ENCODE measurements at places on chromosomes 2 and 18. TPM values are rescaled to one million over a fixed set of nuclear protein-coding genes. Genes with fewer than 3 reads are reported as not detected.

DNA sequence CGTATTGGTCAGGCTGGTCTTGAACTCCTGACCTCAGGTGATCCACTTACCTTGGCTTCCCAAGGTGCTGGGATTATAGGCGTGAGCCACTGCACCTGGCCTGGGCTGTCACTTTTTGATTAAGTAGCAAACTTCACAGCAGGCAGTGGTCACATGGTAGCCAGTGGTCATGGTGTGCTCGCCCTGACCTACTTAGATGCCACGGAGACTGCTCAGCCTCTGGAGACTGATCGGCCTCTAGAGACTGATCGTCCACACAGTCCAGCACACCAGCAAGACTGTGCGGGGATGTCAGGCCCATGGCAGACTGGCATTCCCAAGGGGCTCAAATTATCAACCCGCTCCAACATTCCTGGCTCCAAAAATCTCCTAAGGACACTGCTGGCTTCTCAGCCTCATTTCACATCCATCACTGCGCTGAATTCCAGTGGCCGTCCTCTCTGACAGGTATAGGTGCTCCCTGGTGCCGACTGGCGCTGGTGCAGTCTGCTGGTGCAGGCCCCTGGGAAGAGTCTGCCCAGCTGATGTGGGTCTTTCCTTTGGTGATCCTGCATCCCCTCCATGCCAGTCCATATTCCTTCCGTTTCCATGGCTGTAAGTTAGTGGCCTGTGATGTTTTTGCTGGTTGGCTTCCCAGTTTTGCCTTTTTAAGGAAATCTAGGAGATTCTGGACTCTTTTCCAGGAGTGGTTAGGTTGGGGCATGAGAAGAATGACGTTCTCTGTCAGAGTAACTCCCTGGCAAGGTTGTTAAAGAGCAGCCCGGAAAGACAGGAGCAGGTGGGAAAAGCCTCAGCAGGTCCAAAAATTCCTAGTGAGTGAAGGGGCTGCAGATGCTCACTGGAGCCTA, 374.5 kb upstream of the HS6ST1 start:
- peaks cover 3% of the 10 kb centered on the region for H3K27me3 ChIP-seq
- H3K27ac ChIP-seq, result no peak overlapping the region
- no peak for DNase-seq

The DHRS9 gene
- total RNA-seq, result not detected

GRCh38 chr2:101688261-101688660, 9.2 kb upstream of the MAP4K4 start:
- H3K4me3 ChIP-seq, result no peak overlapping the region
- H3K36me3 ChIP-seq, result no peaks in the 10 kb centered on the region
- H3K4me1 ChIP-seq, result peaks cover 18% of the 10 kb centered on the region
- no peak for DNase-seq
- H3K27me3 ChIP-seq, result no peaks in the 10 kb centered on the region

DNA sequence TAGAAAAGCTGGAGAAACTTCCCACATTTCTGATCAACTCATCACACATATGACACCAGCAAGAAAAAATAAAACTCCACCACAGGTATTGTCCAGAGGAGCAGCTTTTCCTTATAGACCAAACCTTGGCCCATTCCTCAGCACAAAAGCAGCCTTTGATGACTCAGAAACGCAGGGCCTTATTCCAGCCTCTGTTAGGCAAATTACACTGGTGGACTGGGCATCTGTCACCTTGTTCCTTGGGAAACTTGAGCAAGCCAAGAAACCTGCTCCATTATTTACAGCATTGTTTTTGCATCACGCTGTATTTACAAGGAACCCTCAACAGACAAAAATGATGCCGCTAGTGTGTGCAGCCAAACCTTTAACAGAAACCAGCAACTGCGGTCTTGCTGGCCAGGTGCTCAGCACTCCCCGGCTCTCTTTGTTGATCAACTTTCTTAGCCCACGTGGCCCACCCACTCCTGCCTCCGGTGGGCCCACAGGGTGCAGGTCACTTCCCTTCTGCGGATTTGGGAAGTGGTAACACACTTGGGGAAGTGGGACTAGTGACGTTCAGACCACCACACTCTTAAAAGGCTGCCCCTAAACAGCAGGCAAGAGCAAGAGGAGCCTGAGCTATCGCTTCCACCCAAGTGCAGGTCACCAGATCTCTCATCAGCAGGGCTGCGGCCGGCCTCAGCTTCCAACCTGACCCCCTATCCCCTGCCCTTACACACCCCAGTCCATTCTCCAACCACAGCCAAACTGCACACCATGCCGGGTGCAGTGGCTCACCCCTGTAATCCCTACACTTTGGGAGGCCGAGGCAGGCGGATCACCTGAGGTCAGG, 1.5 kb downstream of the AP1S3 start:
- H3K27ac ChIP-seq, result no peak overlapping the region
- no peak for DNase-seq
- H3K36me3 ChIP-seq, result peaks cover 3% of the 10 kb centered on the region

The PDK1 gene
- total RNA-seq, result 38.5 TPM

GRCh38 chr2:36362291-36362690, 6.7 kb downstream of the CRIM1 start:
- no peak overlapping the region for H3K4me3 ChIP-seq
- no peak overlapping the region for H3K27ac ChIP-seq
- H3K27me3 ChIP-seq, result peaks cover 35% of the 10 kb centered on the region
- no peaks in the 10 kb centered on the region for H3K36me3 ChIP-seq
- no peak for DNase-seq
- H3K4me1 ChIP-seq, result peaks cover 18% of the 10 kb centered on the region

DNA sequence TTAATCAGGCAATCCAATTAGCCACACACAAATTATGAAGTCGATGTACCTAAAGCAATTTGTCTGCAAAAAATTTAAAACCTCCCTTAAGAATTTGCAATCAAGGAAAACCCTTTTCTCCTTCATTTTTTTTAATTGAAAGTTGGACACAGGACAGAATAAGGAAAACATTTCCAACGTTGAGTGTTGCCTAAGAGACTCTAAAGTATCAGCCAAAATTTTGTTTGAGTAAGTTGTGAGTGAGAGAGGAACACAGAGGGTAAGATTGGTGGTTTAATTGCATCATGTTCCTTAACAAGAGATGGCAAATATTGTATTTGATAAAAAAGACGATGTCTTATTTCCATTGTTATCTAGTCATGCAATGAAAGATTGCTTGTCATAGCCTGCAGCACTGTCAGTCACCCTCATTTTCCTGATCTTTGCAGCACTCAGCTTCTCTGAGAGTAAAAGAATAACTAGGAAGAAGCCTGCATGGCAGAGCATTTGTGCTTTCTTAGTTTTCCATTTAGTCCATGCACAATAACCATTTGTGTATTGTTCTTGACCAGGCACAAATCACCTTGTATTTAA, 115.5 kb downstream of the ICOS start:
- H3K36me3 ChIP-seq, result no peaks in the 10 kb centered on the region
- no peak overlapping the region for H3K27ac ChIP-seq
- H3K4me1 ChIP-seq, result peaks cover 20% of the 10 kb centered on the region
- peaks cover 3% of the 10 kb centered on the region for H3K27me3 ChIP-seq
- no peak overlapping the region for H3K4me3 ChIP-seq
- no peak for DNase-seq

- DNase-seq, result no peak
- no peak overlapping the region for H3K27ac ChIP-seq
- H3K4me1 ChIP-seq, result peaks cover 31% of the 10 kb centered on the region
Measured at GRCh38 chr2:105375001-105375561, 23.8 kb downstream of the FHL2 start.

The KCNG3 gene
- not detected for total RNA-seq

DNA sequence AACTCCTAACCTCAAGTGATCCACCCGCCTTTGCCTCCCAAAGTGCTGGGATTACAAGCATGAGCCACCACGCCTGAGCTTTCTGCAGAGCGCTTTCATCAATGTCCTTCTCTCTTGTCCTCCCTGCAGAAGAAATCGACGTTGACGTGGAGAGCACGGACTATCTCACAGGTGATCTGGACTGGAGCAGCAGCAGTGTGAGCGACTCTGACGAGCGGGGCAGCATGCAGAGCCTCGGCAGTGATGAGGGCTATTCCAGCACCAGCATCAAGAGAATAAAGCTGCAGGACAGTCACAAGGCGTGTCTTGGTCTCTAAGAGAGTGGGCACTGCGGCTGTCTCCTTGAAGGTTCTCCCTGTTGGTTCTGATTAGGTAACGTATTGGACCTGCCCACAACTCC, 23.1 kb downstream of the MXD1 start:
- no peaks in the 10 kb centered on the region for H3K27me3 ChIP-seq
- peaks cover 30% of the 10 kb centered on the region for H3K4me1 ChIP-seq
- DNase-seq, result no peak
- peak overlapping the region; percentile 14 for H3K27ac ChIP-seq

- H3K27ac ChIP-seq, result peak overlapping the region; percentile 52
- H3K36me3 ChIP-seq, result peaks cover 9% of the 10 kb centered on the region
- peak; percentile 17 for DNase-seq
- no peak overlapping the region for H3K4me3 ChIP-seq
- peaks cover 1% of the 10 kb centered on the region for H3K27me3 ChIP-seq
Measured at GRCh38 chr2:12192762-12193161, 446.3 kb downstream of the LPIN1 start.

- H3K4me3 ChIP-seq, result no peak overlapping the region
- H3K4me1 ChIP-seq, result no peaks in the 10 kb centered on the region
- DNase-seq, result no peak
- no peaks in the 10 kb centered on the region for H3K27me3 ChIP-seq
- H3K27ac ChIP-seq, result no peak overlapping the region
Measured at GRCh38 chr2:208627916-208628315, 221.3 kb downstream of the PTH2R start.

DNA sequence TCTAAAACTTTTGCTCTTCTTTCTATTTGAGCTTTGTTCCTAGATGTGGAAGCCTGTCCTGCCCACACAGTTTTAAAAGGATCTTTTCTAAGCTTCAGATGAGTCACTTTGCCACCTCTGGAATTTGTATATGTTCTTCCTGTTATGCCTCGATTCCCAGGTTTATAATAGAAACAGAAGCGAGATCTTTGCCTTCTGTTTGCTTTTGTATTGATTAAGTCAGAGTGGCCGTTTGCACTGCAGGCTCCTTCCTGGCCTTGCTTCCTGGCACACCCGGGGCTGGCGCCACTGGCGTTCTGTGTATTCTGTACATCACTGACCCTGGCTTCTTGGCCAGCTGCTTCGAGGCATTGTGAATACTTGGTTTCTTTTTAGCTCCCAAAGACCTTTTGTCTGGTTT, 91.8 kb downstream of the MTCL1 start:
- H3K27ac ChIP-seq, result no peak overlapping the region
- no peak overlapping the region for H3K4me3 ChIP-seq
- DNase-seq, result no peak
- no peaks in the 10 kb centered on the region for H3K4me1 ChIP-seq
- H3K36me3 ChIP-seq, result no peaks in the 10 kb centered on the region

GRCh38 chr2:168564641-168565040, 108.6 kb downstream of the CERS6 start:
- no peak overlapping the region for H3K4me3 ChIP-seq
- no peaks in the 10 kb centered on the region for H3K4me1 ChIP-seq
- no peak overlapping the region for H3K27ac ChIP-seq
- no peaks in the 10 kb centered on the region for H3K27me3 ChIP-seq

The STRADB gene
- total RNA-seq, result 18.9 TPM

- no peak overlapping the region for H3K27ac ChIP-seq
- no peaks in the 10 kb centered on the region for H3K36me3 ChIP-seq
- no peaks in the 10 kb centered on the region for H3K4me1 ChIP-seq
- no peak for DNase-seq
- H3K4me3 ChIP-seq, result no peak overlapping the region
- H3K27me3 ChIP-seq, result peaks cover 41% of the 10 kb centered on the region
Measured at GRCh38 chr2:232466221-232466620, 10.3 kb downstream of the ALPI start.

The EFEMP1 gene
- total RNA-seq, result not detected

- no peak for DNase-seq
- no peaks in the 10 kb centered on the region for H3K4me1 ChIP-seq
- no peaks in the 10 kb centered on the region for H3K36me3 ChIP-seq
- H3K27me3 ChIP-seq, result peaks cover 5% of the 10 kb centered on the region
- no peak overlapping the region for H3K4me3 ChIP-seq
Measured at GRCh38 chr2:109080757-109081156, 48.2 kb upstream of the SH3RF3 start.

The MROH2A gene
- total RNA-seq, result not detected

- no peak for DNase-seq
- no peaks in the 10 kb centered on the region for H3K27me3 ChIP-seq
- H3K27ac ChIP-seq, result no peak overlapping the region
- no peaks in the 10 kb centered on the region for H3K4me1 ChIP-seq
- H3K4me3 ChIP-seq, result no peak overlapping the region
Measured at GRCh38 chr2:190569994-190570755, 35.7 kb upstream of the NEMP2 start.

GRCh38 chr18:61388010-61388409, 54.8 kb downstream of the CDH20 start:
- no peaks in the 10 kb centered on the region for H3K4me1 ChIP-seq
- no peak overlapping the region for H3K27ac ChIP-seq
- no peak for DNase-seq
- H3K27me3 ChIP-seq, result no peaks in the 10 kb centered on the region

- no peaks in the 10 kb centered on the region for H3K4me1 ChIP-seq
- no peaks in the 10 kb centered on the region for H3K36me3 ChIP-seq
- H3K4me3 ChIP-seq, result no peak overlapping the region
Measured at GRCh38 chr2:135219226-135219625, 167.1 kb downstream of the RAB3GAP1 start.

DNA sequence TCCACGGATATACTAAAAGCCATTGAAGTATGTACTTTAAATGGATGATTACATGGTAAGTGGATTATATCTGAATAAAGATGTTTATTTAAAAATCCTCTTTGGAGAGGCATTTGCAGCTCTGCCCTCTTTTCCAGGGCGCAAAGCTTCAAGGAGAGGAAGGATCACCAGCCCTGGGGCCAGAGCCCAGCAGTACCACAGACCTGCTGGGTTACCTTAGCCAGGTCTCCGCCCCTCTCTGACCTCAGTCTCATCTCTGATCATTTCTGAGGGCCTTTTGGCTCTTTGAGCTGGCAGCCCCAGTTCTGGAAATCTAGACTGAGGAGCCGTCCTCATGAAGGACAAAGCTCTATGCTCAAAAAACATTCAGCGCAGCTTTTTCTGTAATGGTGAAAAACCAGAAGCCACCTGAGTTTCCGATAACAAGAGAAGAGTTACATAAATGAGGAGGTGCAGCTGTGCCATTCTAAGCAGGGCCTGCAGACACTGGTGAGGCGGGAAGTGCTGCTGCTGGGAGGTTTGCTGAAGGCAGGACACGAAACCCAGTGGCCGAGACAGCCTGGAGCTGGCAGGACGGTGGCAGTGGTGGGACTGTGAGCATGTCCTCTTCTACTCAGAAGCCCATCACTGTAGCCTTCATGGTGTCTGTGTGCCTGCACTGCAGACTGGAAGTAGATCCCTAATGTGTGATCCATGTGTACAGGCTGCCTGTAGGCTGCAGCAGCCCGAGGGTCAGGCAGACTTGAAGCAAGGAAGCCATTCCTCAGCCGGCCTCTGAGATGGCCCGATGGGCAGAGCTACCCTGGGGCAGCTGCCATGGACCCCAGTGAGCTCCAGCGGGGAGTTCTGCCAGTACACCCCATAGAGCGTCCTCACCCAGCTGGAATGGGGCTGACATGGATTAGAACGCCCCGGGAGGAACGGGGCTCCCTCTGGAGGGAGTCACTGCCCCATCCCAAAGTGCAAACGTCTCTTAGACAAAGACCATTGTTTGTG, 27.7 kb downstream of the ADRA2B start:
- peak; percentile 10 for DNase-seq
- no peaks in the 10 kb centered on the region for H3K27me3 ChIP-seq
- no peak overlapping the region for H3K4me3 ChIP-seq
- no peaks in the 10 kb centered on the region for H3K4me1 ChIP-seq
- H3K36me3 ChIP-seq, result no peaks in the 10 kb centered on the region
- no peak overlapping the region for H3K27ac ChIP-seq

Data from activated CD4-positive, alpha-beta memory T cell treated with anti-CD3 and anti-CD28 coated beads, Interleukin-2, amount 10 ng/mL, durations not matched to agents 7 days and 5 days (primary cell).